Effector memory CD4-positive, alpha-beta T cell (primary cell): ENCODE measurements at places on chromosomes 4 and X.

GRCh38 chr4:85741381-85741780 lies 266.4 kb downstream of the ARHGAP24 start:
- DNase-seq = no peak

- peak; percentile 66 for DNase-seq
These were observed 1.0 kb downstream of the OTUD4 start for GRCh38 chr4:145179281-145179860.

GRCh38 chrX:129842510-129843208 lies 1.0 kb downstream of the ZDHHC9 start:
- DNase-seq = no peak

DNA sequence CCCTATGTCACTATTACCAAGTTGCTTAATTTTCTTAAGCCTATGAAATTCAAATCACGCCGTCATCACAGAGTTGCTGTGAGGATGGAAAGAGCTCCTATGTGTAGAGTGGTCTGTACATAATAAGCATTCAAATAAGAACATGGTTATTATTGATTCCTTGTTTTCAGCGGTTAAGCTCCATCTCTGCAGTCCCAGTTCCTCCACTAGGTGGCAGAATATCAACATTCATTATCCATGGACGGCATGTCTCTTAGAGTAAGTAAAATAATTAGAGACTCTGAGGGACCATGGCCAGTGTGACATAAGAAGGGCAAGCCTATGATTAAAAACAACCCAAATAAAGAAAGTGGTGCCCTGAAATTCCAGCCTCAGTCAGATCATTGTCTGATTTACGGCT lies 132.5 kb upstream of the NHS start:
- no peak for DNase-seq

DNA sequence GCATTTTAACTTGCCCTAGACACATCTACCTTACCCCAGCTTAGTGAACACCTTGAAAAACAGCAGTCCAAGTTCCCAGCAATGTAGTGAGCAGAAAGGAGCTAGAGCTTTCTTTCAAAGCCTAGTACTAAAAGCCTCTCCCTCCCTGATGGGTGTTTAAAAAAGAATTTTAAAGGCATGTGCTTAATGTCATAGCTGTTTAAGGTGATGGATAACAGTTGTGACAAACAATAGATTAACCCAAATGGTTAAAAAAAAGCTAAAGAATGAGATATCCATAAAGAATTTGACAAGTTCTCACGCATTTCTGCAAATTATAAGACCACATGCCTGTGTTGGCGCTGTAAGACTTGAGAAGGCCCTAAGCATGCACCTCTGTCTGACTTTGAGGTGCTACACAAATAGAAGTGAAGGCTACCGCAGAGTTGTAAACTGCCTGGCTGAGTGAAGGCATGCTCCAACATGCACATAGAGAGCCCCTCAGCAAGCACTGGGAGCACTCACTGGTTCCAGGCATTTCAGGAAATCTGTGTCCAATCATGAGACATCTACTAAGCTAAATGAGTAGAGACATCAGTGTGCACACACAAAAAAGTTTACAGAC lies 94.0 kb downstream of the PHF8 start:
- DNase-seq = no peak
